ENCODE measurements at places on chromosomes 4 and X.

DNA sequence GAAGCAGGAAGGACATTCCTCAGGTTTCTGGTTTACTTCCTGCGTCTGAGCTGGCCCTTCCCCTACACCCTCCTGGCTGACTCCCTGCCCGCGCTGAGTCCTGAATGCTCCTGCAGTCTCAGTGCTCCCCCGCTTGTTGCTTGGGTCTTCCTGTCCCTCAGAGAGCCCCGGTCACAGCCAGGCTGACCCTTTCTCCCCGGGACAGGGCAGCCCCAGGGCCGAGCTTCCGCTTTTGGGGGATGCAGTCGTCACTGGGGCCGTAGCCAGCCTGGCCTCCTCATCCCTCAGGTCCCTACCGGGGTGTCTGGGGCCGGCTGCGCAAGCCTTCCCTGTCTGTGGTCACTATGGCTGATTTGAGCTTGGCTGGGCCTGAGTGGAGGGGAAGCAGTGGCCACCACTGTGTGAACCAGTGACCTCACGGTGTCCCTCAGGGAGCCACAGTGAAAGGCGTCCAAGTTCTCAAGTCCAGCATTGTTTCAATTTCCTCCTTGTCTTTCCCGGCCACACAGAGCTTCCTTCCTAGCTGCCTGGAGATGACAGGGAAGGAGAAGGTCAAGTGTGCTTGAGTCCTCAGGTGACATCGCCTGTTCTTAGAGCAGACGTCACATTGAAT lies 34.1 kb upstream of the ASMTL start:
- H3K4me3 ChIP-seq = no peak overlapping the region
- no peaks in the 10 kb centered on the region for H3K27me3 ChIP-seq
- peak overlapping the region; percentile 65 for H3K27ac ChIP-seq
- H3K4me1 ChIP-seq = no peaks in the 10 kb centered on the region

DNA sequence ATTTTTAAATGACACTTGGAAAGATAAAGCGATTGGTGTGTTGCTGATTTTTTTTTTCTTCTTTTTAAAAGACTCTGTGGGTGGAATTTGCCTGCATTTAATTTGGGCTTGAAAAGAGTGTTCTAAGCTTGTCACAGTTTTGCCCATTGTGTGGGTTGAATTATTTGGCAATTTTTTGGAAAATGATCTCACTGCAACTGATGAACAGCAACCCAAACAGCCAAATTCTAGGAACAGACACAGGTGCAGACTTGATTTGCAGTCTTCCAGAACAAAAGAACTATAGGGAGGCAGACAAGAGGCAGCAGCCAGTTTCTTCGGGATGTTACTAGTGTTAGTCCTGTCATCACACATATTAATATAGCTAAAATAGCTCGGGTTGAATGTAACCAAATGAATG lies 40.5 kb downstream of the CASP6 start:
- no peaks in the 10 kb centered on the region for H3K4me1 ChIP-seq
- DNase-seq = no peak

DNA sequence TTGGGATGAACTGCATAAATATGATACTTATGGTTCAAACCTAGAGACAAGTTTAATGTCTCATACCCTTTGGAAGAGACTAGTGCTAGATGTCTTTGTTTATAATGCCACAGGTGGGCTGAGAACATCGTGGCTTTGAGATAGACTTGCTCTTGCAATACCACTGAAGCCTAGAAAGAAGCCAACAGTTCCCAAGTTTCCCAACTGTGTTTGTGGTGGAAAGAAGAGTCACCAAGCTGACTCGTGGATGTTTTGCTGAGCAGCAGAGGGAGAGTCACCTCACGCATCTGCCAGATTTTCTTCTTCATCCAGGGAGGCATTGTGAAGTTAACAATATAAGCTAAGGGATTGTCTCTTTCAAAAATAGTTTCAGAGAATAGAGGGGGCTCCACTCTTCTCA lies 1076.2 kb downstream of the C4orf33 start:
- no peak overlapping the region for H3K27ac ChIP-seq
- H3K36me3 ChIP-seq = no peaks in the 10 kb centered on the region
- no peaks in the 10 kb centered on the region for H3K27me3 ChIP-seq
- no peak overlapping the region for H3K4me3 ChIP-seq

- H3K27me3 ChIP-seq = no peaks in the 10 kb centered on the region
- DNase-seq = no peak
- no peaks in the 10 kb centered on the region for H3K36me3 ChIP-seq
- H3K4me1 ChIP-seq = peaks cover 36% of the 10 kb centered on the region
- H3K4me3 ChIP-seq = no peak overlapping the region
- H3K27ac ChIP-seq = peak overlapping the region; percentile 88
These were observed 66.0 kb downstream of the RPS3A start for GRCh38 chr4:151165205-151166000.

DNA sequence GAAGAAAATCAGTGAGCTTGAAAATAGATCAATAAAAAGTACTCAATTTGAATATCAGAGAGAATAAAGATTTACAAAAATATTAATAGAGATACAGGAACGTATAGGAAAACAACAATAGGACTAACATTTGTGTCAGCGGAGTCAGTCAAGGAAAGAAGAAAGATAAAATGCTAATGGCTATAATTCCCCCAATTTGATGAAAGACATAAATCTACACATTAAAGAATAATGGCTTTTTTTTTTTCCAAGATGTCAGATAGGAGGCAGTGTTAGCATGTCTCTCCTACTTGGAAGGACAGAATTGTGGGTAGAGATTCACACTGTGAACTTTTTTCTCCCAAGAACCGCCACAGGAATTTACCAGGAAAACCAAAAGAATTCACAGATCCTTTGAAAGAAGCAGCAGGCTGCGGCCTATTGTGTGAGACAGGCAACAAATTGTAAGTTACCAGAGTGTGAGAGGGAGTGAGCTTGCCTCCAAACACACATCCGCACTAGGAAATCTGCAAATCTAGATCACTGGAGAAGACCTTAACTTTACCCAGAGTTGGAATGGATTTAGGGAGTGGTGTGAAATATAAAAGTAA lies 249.9 kb downstream of the PRDM5 start:
- no peak for DNase-seq
- no peak overlapping the region for H3K4me3 ChIP-seq
- H3K36me3 ChIP-seq = no peaks in the 10 kb centered on the region
- no peak overlapping the region for H3K27ac ChIP-seq
- no peaks in the 10 kb centered on the region for H3K27me3 ChIP-seq

DNA sequence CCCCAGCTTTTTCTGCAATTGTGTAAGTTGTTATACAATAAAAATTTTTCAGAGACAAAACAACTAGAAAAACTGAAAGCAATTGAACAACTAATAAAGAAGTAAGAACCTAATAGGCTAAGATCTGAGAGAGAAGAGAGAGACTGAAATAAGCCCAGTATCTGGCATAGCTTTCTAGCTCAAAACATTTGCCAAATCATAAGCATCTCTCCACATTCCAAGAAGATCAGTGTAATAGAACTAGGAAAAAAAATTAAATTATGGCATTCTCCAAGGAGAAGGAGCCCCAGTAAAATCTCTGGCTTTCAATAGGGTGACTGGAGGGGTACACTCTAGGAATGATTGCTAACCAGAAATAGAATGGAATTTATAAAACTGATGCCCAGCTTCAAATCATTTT lies 19.0 kb upstream of the PPP3CA start:
- H3K27ac ChIP-seq = no peak overlapping the region
- H3K4me3 ChIP-seq = no peak overlapping the region
- no peaks in the 10 kb centered on the region for H3K36me3 ChIP-seq
- DNase-seq = no peak
- H3K4me1 ChIP-seq = no peaks in the 10 kb centered on the region

GRCh38 chr4:1833307-1834046 lies 22.5 kb downstream of the LETM1 start:
- peaks cover 36% of the 10 kb centered on the region for H3K36me3 ChIP-seq
- no peak for DNase-seq
- no peaks in the 10 kb centered on the region for H3K4me1 ChIP-seq
- H3K4me3 ChIP-seq = no peak overlapping the region
- H3K27ac ChIP-seq = no peak overlapping the region
- no peaks in the 10 kb centered on the region for H3K27me3 ChIP-seq

DNA sequence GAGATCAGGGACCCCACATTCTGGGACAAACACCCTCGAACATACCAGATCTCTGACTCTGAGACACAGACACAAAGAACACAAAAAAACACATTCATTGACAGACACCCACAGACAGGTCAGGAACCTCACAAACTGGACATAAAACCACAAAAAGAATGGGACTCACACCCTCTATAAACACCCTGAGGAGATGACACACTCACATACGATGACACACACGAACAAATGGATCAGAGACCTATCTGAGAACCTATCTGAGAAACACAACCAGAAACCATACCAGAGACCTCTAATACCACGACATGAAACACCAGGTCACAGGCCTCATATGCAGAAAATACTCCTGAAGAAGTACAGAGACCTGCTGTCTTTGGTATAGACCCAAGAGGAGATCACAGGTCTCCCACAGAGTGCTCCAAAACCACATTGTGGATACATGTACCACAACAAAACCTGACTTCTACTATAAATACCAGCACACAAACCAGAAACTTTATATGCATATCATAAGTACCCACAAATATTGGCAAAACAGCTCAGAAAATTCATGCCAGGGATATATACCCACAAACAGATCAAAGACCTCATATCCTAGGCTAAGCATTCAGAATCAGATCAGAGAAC lies 19.5 kb downstream of the SUV39H1 start:
- no peaks in the 10 kb centered on the region for H3K36me3 ChIP-seq
- no peaks in the 10 kb centered on the region for H3K4me1 ChIP-seq
- H3K4me3 ChIP-seq = no peak overlapping the region
- no peaks in the 10 kb centered on the region for H3K27me3 ChIP-seq

GRCh38 chr4:37726666-37727065 lies 40.5 kb upstream of the RELL1 start:
- H3K27ac ChIP-seq = no peak overlapping the region
- DNase-seq = no peak
- no peak overlapping the region for H3K4me3 ChIP-seq
- H3K4me1 ChIP-seq = no peaks in the 10 kb centered on the region
- no peaks in the 10 kb centered on the region for H3K27me3 ChIP-seq

DNA sequence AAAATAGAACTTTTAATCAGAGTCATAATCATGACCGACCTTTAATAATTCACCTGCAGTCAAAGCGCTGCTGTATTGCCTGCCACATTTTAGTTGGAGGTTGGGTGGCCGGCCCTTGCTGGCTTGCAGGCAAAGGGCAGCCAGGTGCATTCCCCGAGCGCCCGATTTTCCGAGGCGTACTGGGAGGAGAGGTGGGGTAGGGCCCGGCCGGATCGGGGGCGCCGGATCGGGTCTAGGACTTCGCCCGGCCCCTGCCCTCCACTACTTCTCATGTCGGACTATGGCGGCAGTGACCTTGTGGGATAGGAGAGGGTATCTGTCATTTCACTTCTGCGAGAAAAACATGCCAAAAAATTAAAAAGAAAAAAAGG lies 2.5 kb upstream of the RS1 start:
- peak overlapping the region; percentile 79 for H3K4me3 ChIP-seq
- H3K27ac ChIP-seq = no peak overlapping the region
- H3K4me1 ChIP-seq = no peaks in the 10 kb centered on the region
- DNase-seq = no peak

DNA sequence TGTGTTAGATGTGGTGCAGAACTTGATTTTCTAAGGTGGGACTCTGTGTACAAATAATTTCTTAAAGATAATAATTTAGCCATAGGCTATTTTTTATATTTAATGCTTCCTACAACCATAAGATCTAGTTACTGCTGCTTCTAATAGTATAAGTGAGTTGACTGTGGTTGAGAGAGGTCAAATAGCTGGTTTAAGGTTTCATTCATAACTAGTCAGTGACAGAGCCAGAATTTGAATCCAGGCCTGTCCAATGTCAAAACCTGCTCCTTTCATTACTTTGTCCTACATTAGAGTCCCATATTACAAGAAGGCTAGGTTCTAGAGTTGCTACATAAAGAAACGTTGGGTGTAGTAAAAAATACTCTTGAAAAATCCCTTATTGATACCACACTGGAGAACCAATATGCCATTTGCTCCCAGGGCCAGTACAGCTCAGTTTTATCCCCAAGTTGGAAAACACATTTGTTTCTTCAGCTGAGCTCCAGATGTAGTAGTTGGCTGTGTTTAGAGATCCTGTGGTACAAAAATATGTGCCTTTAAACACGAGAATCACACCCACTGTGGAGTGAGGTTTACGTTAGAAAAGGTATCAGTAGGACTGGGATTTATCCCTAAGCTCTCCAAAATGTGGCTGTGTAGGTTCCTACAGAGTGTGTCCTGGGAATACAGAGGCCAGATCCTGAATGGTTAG lies 84.3 kb downstream of the REPS2 start:
- H3K4me3 ChIP-seq = no peak overlapping the region
- peak; percentile 4 for DNase-seq
- H3K27me3 ChIP-seq = no peaks in the 10 kb centered on the region
- peaks cover 6% of the 10 kb centered on the region for H3K4me1 ChIP-seq

DNA sequence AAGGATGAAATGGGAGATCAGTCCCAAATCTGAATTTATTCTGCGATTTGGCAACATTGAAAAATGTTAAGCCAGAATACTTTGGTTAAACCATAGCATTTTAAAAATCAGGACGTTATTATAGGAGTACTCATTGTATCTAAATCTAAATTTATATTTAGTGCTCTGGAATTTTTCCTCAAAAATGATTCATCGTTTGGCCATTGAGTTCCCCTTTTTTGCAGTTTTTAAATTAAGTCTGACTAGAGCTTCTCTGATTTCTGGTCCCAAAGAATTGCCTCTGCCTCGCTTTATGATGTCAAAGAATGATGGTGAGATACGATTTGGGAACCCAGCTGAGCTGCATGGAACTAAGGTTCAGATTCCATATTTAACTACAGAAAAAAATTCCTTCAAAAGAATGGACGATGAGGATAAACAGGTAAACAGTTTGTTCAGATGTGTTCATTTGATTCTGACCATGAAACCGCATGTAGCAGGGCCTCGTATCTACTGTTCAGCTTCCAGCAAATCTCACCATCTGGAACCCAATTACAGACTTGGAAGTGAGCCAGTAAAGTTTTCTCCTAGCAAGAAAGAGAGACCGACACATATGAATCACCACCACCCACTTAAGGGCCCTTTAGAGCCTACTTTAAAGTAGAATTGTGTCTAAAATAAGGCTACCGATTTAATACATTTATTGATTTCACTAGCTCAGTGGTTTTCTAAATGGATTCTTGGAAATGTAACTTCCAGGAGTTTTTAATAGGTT lies 75.6 kb downstream of the REPS2 start:
- no peak overlapping the region for H3K4me3 ChIP-seq
- H3K4me1 ChIP-seq = no peaks in the 10 kb centered on the region
- no peak for DNase-seq
- H3K36me3 ChIP-seq = no peaks in the 10 kb centered on the region
- H3K27me3 ChIP-seq = no peaks in the 10 kb centered on the region
- H3K27ac ChIP-seq = no peak overlapping the region

DNA sequence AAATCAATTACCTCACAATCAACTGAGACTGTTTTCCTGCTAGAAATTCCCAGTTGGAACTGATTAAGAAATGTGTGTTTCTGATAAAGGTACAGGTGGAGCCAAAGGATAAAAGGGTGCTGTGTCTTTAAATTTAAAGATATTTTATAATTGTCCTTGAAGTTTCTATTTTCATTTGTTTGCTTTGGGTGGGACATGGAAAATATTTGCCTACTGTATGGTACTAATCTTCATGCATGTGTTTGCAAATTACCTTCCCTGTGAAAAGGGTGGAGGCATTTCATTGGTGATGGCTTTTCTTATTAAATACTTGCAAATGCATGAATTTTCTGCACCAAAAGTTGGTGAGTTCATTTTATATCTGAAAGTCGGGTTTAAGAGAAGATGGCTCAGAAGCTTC lies 215.9 kb downstream of the RELL1 start:
- H3K27ac ChIP-seq = no peak overlapping the region
- H3K27me3 ChIP-seq = no peaks in the 10 kb centered on the region
- H3K36me3 ChIP-seq = no peaks in the 10 kb centered on the region
- H3K4me1 ChIP-seq = no peaks in the 10 kb centered on the region

Measured in tibial nerve (tissue), 4 donors.